CD4-positive, CD25-positive, alpha-beta regulatory T cell (primary cell): ENCODE measurements at places on chromosomes 3 and 15.

DNA sequence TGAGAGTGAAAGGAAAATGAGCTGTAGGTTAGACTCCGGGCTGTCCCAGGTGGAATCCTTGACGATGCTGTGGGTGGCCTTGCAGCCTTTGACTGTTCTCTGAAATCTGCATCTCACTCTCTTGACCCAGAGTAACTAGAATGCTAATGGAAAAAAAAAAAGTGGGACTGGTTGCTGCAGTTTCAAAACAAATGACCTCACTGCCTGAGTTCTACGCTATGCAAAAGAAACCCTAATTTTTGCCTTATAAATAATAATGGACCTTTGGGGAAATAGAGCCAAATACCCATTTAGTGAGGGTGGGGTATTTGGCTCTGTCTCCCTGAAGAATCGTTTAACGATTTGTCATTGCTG is 309.7 kb upstream of the C2CD4B start:
- no peak for DNase-seq

DNA sequence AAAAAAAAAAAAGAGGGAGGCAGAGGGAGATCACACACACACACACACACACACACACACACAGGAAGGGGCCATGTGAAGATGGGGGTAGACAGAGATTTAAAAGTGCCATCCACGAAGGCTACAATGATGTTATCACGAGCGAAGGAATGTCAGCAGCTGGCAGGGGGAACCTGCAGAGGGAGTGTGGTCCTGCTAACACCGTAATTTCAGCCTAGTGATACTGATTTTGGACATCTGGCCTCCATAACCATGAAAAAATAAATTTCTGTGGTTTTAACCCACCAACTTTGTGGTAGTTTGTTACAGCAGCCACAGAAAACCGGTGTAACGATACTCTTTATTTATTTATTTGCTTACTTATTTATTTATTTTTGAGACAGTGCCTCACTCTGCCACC is 76.0 kb downstream of the TMCO5A start:
- no peak for DNase-seq

DNA sequence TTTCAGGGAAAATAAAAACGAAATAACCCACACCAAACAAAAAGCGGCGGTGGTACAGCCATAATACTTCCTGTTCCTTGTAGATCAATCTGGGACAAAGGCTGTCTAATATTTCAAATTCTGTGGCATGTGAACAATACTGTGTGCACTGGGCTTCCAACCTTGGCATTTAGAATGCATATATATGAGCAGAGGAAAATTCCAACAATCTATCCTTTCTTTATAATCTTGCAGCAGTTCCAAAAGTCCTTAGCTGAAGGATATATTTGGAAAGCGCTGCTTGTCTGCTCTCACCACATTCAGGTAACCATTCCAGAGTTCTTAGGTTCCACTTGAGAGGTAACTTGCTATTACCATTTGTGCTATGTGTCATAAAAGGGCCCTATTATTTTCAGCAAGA is 231.8 kb downstream of the RBMS3 start:
- no peak for DNase-seq

- no peak for DNase-seq
These were observed 200.8 kb upstream of the STRIT1 start for GRCh38 chr3:155494332-155494731.

DNA sequence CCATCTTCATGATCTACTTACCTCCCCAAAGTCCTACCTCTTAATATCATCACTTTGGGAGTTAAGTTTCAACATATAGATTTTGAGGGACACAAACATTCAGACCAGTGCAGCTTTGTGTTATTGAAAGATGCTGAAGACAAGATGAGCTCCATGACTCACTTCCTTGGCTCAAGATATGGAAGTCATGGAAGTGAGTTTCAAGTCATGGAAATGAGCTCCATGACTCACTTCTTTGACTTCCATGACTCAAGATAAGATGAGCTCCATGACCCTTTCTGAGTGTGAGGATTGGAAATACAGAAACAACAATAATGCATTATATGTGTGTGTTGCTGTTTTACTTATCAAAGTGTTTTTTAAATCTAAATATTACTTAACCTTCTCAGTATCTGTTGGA is 170.2 kb upstream of the TPRG1 start:
- no peak for DNase-seq

DNA sequence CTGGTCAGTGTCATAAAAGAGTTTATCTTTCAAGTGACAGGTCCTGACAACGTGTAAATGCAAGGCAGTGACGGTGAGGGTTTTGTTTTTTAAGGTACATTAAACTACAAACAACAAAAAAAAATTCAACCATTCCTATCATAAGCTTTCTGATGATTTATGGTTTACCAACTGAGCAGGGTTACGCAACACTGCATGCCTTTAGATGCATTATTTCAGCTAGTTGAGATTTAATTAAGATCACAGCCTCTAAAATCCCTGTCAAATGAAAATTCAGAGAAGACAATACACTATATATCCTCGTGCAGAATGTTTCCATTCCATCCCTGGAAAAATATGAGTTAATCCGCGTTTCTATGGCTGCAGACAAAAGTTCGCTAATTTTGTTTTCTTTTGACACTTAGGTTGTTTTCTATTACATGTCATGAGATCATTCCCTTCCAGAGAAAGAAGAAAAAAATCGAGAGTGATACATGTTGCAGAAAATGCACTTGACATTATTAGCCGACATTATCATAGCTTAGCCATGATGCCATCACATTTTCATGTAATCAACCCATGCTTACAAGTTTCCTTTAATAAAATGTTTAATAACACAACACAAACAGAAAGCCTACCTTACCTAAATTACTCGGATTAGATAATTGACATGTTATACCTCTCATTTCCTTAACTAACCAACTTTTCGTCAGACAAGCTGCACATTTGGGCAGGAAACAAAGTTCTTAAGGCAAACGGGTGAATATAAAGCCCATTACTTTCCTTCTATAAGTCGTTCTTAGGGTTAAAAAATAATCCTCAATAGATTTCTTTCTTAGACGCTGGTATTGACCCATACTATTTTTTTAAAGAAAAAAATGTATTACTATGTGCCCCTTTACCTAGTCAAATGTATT is 521.2 kb downstream of the FOXP1 start:
- peak; percentile 52 for DNase-seq

DNA sequence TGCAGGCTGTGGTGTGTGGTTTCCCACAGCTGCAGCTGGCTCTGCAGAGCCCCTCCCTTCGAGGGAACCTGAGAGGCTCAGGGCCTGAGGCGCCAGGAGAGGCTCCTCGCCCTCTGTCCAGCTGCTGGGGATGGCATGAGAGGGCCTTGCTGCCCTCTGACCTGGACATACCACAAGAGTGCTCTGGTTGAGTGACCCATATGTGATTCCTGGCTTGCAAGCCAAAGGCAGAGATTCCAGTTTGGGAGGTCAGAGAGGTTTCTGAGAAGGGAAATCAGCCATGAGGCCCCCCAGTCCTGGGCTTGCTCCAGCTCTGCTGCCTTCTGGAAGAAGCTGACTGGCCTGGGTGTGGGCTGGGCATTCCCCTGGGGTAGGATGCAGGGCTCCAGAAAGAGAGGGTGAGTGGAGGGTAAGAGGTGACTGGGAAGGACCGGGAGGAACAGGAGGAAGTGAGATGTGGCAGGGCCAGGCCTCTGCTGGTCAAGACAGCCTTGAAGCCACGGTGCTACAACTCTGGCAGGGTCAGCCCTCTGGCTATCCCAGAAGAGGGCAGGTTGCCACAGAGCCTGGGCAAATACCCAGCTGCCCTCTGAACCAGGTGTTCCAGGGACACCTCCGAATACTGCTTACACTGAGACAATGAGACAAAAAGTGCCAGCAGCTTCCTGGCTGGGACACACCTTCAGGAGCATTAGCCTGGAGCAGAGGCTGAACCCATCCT is 16.0 kb upstream of the SRP14 start:
- DNase-seq: peak; percentile 64

DNA sequence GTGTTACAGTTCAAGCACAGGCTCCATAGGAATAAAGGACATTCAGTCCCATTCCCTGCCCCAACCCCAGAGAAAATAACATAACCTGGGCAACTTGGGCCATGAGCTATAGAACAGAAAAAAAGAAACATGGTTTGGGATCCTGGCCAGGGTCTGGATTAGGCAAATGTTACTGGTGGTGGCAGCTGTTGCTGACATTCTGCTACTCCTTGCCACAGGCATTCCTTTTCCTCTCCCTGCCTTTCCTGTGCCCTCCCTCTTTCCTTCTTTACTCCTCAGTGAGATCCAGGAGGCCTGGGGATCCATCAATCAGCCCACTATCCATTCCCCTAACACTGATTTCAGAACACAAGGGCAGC is 129.1 kb downstream of the NTRK3 start:
- DNase-seq: no peak

- DNase-seq: no peak
These were observed 233.0 kb upstream of the SATB1 start for GRCh38 chr3:18657858-18658820.

DNA sequence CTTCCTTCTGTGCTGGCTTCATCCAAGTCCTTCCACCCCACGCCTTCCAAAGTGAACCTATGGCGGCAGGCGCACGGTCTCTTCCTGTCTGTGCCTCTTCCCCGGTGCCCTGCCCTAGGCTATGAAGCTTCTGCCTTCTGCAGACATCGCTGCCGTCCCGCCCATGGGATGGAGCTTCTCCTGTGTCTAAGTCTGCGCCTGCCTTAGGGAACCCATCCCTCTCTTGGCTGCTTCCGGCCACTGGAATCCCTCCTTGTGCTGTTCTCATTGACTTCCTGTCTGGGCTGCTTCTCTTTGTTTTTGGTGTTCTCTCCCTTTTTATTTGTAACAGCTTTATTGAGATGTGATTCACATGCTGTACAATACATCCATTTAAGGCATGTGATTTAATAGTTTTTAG is 17.2 kb downstream of the CHCHD6 start:
- DNase-seq: no peak

DNA sequence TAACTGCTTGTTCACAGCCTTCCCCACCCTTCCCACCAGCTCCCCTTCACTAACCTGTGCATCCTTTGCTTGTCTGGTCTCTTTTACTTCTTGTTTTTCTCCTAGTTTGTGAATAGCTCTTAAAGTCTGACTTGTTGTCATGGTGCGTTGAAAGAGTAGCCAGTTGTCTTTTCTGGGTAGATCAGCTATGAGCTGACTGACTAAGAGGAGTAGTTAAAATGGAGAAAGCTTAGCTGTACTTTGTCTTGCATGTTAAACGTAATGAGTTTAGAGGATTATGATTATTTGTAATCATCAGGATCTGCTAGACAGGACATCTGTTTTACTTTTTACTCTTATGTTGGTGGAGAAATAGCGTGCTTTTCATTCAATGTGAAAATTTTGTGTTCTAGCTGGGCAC is 35.9 kb downstream of the ATP2C1 start:
- DNase-seq: no peak

DNA sequence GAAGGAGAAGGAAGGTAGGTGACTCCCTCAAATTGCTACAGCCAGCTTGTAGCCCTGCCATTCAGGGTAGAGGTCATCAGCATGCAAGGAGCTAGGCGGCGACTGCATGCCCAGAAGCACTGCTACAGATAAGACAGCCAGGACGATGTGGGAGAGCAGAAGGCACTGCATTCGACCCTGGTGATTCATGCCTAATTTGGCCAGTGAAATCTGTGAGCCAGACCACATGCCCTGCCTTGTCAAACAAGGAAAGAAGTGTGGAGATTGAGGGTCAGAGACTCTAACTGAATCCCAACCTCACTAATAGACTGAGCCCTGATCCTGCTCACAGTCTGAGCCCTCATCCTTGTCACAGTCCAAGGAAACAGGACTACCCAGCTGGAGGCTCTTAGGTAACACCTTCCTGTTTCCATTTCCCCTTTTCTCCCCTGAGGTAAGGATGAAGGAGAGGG is 86.6 kb downstream of the LINGO1 start:
- no peak for DNase-seq

DNA sequence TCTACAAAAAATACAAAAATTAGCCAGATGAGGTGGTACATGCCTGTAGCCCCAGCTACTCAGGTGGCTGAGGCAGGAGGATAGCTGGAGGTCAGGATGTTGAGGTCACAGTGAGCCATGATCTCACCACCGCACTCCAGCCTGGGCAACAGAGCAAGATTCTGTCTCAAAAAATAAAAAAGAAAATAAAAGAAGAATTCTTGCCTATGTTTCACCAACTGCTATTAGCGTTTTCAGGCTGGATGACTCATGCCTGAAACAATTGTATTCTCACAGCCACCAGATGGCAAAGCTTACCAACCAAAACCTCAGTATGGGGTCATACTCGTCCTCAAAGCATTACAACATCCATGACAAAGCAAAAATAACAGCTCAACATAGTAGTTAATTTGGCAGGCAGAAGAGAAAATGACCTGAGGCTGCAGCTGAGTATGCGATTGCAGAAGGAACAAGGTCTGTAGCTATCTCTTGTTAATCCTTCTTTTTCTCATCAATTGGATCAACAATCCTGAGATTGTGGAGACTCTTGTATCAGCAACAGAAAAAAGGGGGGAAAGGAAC is 52.2 kb downstream of the TP53BP1 start:
- DNase-seq: peak; percentile 85

DNA sequence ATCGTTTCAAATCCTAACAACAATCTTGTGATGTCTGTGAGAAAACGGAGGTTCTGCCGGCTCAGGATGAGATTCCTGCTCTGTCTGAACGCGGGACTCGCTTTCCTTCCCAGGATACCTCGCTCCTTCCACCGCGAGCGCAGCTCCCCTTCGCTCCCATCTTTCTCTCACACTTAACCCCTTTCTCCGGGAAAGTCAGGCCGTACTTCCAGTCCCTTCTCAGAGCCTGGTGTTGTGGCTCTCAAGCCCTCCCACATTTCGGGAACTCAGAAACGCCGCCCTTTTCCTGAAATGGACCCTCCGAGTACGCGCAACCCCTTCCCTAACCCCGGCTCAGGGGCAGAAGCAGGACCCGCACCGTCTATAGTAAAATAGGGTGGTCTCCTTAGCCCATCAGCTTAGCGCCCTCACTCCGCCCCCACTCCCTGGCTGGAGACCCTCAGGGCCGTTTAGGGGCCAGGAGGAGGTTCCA is 378 bp upstream of the FEM1B start:
- DNase-seq: no peak

GRCh38 chr3:176799675-176800074 is 397.6 kb downstream of the TBL1XR1 start:
- no peak for DNase-seq

DNA sequence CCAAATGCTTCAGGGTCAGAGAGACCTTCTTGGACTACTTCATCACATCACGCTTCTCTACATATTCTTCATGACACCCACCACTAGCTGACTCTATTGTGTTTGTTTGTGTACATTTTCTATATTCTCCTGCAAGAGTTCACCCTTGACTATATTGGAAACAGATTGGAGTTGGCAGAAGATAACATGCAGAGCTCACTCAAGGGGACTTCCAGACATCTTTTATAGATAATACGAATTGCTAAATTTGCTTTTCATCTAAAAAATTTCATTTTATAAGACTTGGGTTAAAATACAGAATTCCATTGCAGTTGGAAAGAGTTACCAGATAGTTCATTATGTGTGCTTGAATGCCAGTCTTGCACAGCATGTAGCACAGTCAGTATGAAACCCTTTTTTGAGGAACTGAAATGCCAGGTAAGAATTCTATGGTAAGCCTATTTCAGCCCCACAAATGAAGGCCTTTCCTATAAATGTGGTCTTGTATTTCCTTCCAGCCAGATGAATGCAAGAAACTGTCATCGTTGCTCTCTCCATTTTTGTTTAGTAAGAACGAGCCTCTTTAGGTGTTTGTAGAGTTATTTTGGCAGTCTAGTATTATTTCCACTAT is 177.6 kb downstream of the GHSR start:
- DNase-seq: no peak

- DNase-seq: no peak
These were observed 15.0 kb upstream of the FYCO1 start for GRCh38 chr3:46010519-46011113.
